ENCODE measurements at places on chromosomes 13 and 19. TPM values are rescaled to one million over a fixed set of nuclear protein-coding genes. Genes with fewer than 3 reads are reported as not detected.

The ICAM1 gene
- 3.8 TPM for total RNA-seq

The ZNF382 gene
- 5.4 TPM for total RNA-seq

The TEX29 gene
- not detected for total RNA-seq

The CPT1C gene
- total RNA-seq, result not detected

The ZNF66 gene
- 2.1 TPM for total RNA-seq

The RGL3 gene
- not detected for total RNA-seq

The SHANK1 gene
- total RNA-seq, result 3.6 TPM

The ZNF414 gene
- 2.0 TPM for total RNA-seq

DNA sequence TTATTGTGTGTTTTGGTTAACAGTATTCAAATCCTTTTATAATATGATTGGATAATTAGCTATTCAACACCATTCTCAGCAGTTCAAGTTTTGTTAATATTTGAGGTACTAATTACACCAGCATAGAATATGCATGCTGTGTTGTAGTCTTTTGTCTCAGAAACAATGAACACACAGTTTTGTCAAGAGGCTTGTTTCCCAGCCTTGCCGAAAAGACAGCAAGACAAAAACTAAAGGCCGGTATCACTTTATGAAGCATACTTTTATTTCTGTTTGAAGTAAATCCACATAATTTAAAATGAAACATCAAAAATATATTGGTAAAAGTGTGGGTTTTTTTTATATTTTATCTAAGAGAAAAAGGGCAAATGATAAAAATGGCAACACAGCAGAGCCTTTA, 7.5 kb downstream of the GPR180 start:
- no peak for DNase-seq

GRCh38 chr13:66837246-66837645, 392.9 kb downstream of the PCDH9 start:
- no peak for DNase-seq

DNA sequence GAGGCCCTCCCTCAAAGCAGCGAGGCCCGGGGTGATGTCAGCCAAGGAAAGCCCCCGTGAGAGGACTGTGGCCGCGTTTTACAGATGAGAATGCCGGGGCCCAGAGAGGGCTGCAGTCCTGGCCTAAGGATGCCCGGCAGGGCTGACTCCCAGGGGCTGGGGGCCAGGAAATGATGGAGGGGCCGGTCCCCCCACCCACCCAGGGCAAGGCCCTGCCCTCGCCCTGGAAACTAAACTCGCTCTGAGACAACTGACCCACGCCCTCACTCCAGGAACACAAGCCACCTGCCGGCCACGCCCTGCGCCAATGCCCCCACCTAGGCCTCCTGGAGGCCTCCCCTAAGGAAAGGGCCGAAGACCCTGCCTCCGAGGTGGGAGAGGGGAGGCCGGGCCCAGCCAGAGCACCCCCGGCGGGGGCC, 7.2 kb downstream of the ZBTB7A start:
- DNase-seq, result no peak

GRCh38 chr19:51660975-51661600, 14.5 kb upstream of the SIGLEC14 start:
- DNase-seq, result peak; percentile 50

DNA sequence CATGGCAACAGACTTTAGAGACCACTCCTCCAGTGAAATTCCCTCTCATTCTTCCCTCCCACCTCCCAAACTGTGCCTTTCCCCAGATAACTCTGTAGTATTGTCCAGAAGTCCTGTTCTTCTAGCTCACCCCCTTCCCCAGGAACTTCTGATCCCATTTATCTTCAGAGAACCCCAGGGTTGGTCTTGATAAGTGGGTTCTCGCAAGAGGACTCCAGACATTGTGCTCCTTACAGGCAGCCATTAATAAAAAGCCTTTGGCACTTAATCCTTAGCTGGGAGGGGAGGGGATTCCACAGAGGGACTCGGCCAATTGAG, 1.9 kb downstream of the LTBP4 start:
- DNase-seq, result no peak

DNA sequence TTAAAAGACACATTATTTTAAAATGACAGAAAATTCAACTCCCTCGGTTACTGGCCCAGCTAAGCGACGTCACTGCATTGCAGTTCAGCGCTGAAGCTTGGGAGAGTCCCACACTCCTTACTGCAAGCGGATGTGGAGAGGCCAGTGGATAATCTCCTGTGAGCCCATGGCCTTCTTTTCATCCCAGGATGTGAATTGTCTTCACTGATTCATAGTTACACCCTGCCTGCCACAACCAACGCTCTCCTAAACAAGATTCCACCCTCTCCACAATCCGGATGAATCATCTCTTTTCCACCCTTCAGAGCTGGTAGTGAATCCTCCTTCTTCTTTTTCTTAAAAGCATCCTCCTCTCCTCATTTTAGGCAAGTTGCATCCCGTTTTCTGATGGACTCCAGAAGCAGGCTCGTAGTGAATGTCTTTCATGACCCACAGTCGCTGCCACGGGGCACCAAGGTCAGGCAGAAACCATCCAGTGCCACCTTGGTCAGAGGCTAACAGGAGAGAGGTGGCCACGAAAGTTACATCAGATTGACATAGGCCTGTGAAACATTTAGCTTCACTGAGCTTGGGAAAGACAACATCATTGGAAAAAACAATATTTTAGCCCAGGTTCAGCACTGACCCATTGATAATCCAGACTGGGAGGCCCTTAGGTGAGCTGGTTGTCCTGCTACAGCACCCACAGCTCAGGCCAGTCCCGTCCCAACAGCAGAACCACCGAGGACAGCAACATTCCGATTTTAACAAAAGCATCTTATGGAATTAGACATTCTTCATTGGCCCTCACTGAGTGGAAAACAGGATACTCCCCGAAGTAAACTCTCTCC, 2.0 kb downstream of the GJB2 start:
- peak; percentile 81 for DNase-seq

DNA sequence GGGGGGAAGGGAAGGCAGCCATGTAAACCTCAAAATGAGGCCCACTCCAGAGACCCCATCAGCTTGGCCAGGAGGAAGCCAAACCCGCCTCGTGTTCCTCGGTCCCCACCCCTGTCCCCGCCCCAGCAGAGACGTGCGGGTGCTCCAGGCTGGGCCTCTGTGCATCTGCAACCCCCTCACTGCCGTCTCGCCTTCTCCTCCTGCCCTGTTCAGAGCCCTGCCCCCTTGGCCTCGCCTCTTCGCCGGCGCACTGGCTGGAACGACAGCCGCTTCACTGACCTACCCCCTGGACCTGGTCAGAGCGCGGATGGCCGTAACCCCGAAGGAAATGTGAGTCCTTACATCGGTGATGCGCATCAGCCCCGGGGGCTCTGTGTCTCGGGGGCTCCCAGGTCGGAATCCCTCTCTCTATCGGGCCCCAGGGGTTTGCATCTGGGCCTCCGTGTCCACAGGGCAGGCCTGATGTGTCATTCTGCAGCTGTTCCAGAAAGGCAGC, 32.2 kb downstream of the TMEM161A start:
- no peak for DNase-seq

GRCh38 chr19:16136185-16136999, 7.1 kb upstream of the HSH2D start:
- no peak for DNase-seq

DNA sequence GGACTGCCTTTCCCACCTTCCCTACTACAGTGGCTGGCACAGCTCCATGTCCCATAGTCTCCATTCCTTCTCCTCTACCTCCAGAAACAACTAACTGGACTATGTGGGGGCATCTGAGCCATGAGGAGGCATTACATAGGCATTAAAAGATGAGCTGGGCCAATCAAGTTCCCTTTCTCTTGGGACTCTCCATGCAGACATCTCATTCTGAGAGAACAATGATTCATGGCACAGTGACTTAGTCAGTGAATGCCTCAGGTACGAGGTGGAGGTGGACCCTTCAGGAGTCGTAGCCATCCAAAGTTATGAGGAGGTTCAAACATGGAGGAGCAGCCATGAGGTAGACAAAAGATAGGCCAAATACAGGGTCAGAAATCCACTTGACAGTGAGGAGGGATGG, 70.0 kb downstream of the GPC6 start:
- DNase-seq, result no peak

GRCh38 chr13:94641409-94641941, 39.8 kb downstream of the GPR180 start:
- DNase-seq, result no peak

GRCh38 chr13:28333204-28333881, 161.6 kb downstream of the FLT1 start:
- no peak for DNase-seq

DNA sequence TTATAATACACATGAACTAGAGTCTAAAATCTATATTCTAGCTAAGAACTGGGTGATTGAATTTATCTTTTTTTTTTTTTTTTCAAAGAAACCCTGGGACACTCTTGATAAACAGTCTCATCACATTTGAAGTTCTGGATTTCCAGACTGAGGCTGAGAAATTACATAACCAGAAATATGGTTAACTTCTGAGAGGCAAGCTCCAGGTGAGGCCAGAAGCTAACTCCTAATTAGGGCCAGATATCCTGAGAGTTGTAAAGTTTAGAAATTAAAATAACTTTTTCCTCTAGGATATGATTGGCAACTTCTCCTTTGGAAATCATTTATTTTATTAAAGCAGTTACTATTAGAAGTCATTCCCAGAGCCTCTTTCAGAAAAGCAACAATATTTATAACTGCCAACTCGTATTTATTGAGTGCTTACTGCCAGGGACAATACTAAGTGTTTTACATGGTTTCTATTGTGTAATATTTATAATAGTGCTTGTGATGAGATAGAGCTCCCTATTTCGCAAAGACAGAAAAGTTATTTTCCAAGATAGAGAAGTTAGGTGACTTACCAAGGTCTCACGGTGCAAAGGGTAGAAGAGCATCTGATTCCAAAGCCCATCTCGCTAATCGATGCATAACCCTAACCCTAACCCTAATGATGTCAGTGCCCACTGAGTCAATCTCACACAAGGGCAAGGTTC, 187.7 kb downstream of the DCT start:
- DNase-seq, result no peak

DNA sequence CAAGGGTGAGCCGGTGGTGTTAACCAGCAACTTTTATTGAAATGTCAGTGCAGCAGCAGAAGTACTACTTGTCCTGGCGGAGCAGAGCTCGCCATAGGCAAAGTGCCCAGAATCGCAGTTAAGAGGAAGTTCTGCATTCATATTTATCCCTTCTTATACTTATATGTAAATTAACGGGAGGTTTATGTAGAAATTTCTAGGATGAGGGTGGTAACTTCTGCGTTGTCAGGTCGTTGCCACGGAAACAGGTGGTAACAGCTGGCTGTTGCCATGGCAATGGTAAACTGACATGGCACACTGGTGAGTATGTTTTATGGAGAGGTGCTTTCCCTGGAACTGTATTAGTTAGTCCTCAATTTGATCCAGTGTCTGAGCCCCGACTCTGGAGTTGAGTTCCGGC, 2494.9 kb upstream of the PCDH20 start:
- DNase-seq, result peak; percentile 2

DNA sequence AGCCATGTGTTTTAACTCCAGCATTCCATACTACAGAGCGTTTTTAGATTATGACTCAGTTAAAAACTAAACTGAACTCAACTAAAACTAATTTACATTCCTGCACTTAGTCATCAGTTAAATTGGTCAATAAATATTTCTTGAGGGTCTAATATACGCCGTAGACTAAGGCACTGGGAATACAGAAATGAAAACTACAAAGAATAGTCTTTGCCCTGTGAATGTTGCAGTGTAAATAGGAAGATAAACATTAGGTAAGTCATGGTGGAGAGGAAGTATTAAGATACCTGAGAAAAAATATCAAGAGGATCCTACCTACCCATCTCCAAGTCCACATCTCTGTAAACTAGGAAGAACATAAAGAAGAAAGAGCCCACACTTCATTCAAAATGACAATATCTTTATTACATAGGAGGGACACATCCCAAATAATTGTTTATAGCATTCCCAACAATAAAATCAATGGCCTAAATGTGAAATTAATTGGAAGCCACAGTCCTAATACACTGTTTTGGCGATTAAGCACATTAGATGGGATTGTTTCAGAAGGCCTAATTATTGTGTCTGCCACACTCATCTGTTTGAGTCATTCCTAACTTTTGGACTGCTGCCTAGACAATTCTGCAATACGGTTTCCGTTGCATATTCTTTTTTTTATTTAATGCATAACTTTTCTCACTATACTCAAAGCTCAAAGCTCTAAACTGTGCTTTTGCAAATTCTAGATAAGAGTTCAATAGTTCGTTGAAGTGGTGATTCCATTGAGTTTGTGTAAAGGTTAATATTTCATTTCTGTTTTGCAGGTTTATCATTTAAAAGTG, 52.9 kb downstream of the MBNL2 start:
- no peak for DNase-seq

GRCh38 chr13:74191410-74191809, 57.2 kb upstream of the KLF12 start:
- no peak for DNase-seq

DNA sequence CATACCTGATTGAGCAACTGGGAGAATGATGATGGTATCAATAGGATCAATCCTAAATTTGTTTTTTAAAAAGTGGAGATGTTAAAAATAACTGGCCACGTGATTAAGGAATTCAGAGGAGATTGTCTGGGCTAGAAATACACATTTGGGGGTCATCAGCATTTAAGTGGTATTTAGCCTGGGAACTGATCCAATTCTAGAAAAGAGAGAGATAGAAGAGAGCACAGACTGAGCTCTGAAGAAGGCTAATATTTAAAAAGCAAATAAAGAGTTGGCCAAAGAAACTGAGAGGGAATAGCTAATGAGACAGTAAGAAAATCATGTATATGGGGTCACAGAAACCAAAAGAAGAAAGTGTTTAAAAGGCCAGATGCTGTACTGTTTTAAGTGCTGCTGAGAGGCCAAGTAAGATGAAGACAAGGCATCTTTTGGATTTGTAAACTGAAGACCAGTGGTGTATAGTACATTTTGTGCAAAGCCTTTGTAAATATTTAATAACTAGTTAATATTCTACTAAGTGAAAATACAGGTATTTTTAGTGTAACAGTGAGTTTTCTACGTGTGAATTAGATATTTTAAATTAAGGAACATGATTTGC, 40.2 kb downstream of the UBL3 start:
- no peak for DNase-seq

DNA sequence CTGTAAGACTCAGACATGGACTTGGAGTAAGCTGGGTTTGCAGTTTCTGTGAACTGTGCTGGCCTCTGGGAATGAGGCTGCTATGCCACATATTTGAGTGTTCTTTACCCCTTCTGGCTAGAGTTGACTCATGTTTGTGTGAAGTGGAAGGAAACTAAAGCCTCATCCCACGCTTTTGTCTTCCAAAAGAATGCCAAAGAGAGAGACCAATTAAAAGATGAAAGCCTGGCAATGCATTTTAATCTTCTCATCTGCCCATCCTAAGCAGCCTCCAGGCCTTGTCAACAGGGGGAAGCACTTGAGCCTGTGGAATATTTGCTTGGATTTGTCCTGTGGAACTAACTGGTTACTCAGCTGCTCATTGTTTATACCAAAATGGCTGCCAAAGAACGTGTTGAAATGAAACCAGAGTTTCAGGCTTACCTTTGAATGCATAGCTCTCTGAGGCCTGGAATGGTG, 49.1 kb downstream of the LMO7 start:
- DNase-seq, result peak; percentile 69

DNA sequence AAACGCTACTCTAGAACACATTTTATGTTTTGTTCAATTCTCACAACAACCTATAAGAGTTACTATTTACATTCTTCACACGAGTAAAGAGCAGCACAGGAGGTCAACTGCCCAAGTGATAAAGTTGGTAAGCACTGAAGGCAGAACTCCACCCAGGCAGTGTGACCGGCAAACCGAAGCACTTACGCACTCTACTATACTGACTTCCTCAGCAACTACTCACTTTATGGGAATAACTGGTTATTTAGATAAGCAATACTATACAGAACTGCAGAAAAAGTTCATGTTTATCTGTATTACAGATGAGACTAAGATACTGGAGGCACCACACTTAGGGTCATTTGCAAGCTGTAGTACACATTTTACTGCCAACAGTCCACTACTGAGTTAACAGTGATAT, 28.8 kb downstream of the FOXO1 start:
- no peak for DNase-seq

GRCh38 chr19:47176627-47177090, 46.0 kb downstream of the SAE1 start:
- DNase-seq, result no peak
